ENCODE measurements at places on chromosomes 5 and 9.

GRCh38 chr9:120197605-120198004, 382.4 kb downstream of the CDK5RAP2 start:
- no peak for DNase-seq

GRCh38 chr9:2787065-2787464, 56.8 kb downstream of the PUM3 start:
- no peak for DNase-seq

GRCh38 chr5:177005619-177006264, 837 bp downstream of the UIMC1 start:
- no peak for DNase-seq

- DNase-seq: no peak
These were observed 33.1 kb upstream of the PRXL2C start for GRCh38 chr9:96688187-96688586.

- no peak for DNase-seq
These were observed 16.3 kb downstream of the SUSD1 start for GRCh38 chr9:112158656-112159367.

GRCh38 chr5:170571875-170572852, 68.3 kb downstream of the KCNIP1 start:
- DNase-seq: peak; percentile 10

- no peak for DNase-seq
These were observed 1.9 kb upstream of the ANKRD18A start for GRCh38 chr9:38622288-38622674.

GRCh38 chr5:1541702-1542400, 18.1 kb upstream of the LPCAT1 start:
- DNase-seq: no peak

GRCh38 chr5:54739371-54739770, 221.8 kb downstream of the SNX18 start:
- no peak for DNase-seq

DNA sequence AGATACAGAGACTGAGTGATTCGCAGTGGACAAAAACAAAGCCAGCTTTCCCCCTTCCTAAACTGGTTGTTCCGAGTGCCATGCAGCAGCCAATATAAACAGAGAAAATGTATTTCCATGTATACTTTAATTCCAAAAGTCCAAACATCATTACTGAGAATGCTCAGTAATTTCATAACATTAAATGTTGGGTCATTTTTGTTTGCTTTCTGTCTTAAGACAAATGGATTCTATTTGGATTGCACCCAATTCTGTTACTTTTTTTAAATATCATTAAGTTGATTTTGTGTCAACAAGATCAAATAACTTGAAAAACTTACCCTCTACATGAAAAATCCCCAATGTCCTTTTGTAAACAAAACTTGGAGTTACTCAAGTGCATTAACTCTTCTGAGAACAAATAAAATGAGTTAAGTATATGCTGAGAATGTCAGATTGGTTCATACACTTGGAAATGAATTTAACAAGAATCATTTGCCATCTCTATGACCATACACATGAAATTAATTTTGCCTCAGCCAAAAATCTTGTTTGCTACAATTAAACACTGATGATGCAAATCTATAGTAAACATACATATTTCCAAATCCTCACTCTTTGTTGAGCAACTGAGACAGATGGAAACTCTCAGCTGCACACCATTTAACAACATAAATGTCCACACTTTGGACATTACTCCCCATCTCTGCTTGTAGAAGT, 19.4 kb downstream of the LURAP1L start:
- no peak for DNase-seq

GRCh38 chr9:91710158-91710557, 239.9 kb downstream of the ROR2 start:
- DNase-seq: no peak

DNA sequence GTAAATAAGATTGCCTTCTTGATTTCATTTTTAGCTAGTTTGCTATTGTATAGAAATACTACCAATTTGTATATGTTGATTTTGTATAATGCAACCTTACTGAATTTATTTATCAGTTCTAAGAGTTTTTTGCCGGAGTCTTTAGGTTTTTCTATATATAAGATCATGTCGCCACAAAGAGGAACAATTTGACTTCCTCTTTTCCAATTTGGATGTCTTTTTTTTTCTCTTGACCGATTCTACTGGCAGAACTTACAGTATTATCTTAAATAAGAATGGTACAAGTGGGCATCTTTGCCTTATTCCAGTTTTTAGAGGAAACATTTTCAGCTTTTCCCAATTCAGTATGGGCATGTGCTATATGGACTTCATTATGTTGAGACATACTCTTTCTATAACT, 624.7 kb upstream of the ACO1 start:
- DNase-seq: no peak

GRCh38 chr9:116432051-116432450, 255.1 kb upstream of the TRIM32 start:
- no peak for DNase-seq

GRCh38 chr5:855771-856530, 5.2 kb upstream of the ZDHHC11 start:
- DNase-seq: no peak

Data from GM12864 (cell line).